ENCODE measurements at places on chromosomes 5 and 9.

DNA sequence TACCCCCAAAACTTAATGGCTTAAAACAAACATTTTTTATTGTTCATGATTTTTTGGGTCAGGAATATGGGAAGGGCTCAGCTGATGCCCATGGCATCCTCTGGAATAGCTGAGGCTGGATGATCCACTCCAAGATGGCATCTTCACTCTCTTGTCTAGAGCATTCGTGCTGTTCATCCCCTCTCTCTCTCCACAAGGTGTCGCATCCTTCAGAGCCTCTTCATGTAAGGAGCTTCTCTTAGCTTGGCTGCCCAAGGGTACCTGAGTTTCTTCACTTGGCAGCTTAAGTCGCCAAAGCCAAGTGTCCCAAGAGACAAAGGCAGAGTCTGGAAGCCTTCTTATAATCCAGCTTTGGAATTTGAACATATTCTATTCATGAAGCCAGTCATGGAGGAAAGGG lies 294.7 kb downstream of the CHSY3 start:
- peak; percentile 22 for DNase-seq

- DNase-seq: no peak
Observed at GRCh38 chr5:124652892-124653441, 93.5 kb downstream of the ZNF608 start.

DNA sequence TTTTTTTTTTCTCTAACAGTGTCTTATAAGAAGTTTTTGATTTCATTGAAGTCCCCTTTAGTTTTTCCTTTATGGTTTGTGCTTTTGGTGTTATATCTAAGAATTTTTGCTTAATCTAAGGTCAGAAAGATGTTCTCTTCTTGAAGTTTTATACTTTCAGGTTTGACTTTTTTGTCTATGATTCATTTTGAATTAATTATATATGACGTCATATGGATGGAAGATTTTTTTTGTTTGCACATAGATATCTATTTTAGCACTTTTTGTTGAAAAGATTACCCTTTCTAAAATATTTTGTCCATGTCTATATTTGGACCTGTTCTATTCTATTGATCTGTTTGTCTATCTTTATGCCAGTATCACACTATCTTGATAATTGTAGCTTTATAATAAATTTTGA lies 16.3 kb downstream of the UBAP1 start:
- DNase-seq: no peak

- peak; percentile 35 for DNase-seq
Observed at GRCh38 chr5:168706655-168707069, 127.5 kb upstream of the PANK3 start.

GRCh38 chr5:95859661-95860060 lies 37.1 kb upstream of the GLRX start:
- no peak for DNase-seq

DNA sequence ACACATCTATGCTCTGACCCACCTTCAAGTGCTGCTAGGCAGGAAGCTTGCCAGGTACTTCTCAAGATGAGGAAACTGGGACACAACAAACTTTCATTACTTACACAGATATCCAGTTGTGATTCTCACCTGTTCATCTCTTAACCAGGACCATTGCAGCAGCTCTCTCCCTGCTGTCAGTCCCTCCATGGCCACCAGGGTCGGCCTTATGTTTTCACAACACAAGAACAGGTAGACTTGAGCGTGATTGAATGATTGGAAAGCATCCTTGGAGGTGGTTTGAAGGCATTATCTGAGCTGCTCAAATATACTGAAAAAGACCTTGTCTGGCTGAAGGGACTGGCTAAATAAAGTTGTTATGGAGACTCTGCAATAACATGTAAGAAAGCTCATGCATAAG lies 94.4 kb downstream of the MTREX start:
- no peak for DNase-seq
